Hypothalamus (tissue), 51 donors: ENCODE measurements at places on chromosomes 13 and 19.

- no peak for DNase-seq
These were observed 7.3 kb downstream of the SHKBP1 start for GRCh38 chr19:40584007-40584406.

DNA sequence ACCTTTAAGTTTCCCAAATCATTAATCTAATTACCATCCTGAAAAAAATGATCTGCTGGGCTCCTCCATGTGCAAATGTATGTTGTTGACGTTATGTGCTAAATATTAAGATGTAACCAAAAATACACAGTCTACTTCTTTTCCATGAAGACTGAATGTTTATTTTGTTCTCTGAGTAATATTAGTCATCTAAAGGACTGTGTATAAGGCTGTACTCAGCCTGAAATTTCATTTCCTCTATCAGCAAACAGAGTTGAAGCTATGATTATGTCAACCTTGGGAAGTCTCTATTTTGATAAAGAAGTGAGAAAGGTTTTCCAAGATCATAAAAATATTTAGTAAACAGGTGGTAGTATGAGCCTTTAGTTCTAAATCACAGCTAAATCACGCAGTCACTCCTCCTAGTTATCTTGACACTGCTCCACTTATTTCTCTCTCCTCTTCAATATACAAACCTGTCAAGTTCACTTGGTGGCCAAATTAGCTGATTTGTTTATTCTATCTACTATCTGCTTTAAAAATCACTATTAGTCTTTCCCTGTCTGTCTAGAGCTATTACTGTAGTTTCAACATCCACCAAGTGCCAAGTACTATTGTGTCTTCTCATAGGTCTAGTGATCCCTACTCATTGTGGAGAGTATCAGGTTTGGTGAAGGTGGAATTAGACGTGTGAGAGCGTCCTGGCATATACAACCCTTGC lies 211.7 kb upstream of the STARD13 start:
- no peak for DNase-seq

DNA sequence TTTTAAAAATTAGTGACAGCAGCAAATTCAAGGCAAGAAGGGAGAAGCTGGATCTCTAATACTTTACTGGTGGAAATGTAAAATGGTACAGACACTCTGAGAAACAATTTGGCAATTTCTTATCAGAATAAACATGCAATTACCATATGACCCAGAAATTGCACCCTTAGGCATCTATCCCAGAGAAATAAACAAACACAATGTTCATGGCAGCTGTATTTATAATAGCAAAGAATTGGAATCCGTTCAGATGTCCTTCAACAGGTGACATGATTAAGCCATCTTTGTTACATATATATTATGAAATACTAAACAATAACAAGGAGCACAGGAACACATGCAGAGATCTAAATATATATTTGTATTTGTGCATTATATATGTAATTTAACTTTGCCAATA lies 756.5 kb downstream of the SLITRK1 start:
- DNase-seq = no peak

GRCh38 chr13:53778937-53779336 lies 750.3 kb downstream of the OLFM4 start:
- DNase-seq = no peak

GRCh38 chr13:106306748-106307277 lies 228.6 kb downstream of the EFNB2 start:
- no peak for DNase-seq

GRCh38 chr19:31340042-31341025 lies 8.9 kb downstream of the TSHZ3 start:
- DNase-seq = no peak

GRCh38 chr19:47321630-47322029 lies 10.3 kb upstream of the C5AR2 start:
- no peak for DNase-seq
